ENCODE measurements at places on chromosomes 6 and 20.

- no peak for DNase-seq
These were observed 882.0 kb downstream of the TFAP2A start for GRCh38 chr6:9532621-9533557.

- DNase-seq, result no peak
These were observed at the start of gene SPTLC3 for GRCh38 chr20:13008761-13009681. SPTLC3 (plus strand) TSS chr20:13008972; CDS start chr20:13009268, 296 bp downstream.

DNA sequence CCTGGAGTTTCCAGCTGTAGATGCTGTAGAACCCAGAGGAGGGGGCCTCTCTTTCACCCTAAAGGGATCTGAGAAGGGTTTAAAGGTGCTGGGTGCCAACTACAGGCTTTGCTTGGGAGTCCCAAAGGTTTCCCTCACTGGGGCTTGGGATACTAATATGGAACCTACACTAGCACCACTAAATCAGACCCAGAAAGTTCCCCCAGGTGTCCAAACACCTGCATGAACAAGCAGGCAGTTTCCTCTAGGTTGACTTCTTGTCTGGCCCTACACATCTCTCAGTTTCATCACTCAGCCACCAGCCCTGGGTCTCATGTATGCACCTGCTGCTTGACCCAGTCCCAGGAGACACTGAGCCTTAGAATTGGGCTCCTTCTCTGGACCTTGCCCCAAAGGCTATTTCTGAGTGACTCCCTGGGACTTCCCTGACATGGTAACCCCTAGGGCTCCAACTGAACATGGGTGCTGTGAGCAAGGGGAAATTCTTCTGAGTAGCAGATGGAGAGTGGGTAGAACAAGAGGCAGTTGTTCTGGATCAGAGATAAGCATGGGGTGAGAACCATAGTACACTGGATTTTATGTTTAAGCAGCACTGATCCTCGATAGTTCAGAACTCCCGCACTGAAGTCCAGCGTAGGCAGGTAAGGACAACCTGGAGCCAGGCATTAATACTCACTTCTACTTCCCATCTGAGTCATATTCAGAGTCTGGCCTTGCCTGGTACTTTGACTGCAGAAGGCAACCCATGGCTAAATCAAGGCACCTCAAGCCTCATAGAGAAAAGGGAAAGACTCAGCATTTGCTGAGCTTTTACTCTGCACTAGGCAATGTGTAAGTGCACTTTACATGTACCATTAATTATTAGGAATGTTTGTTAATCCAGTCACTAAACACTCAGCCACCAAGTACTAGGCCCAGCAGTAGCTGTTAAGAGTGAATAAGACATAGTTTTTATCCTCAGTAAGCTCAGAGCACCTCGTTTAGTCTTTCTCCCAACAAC, 16.8 kb downstream of the BCL2L1 start:
- DNase-seq, result no peak

DNA sequence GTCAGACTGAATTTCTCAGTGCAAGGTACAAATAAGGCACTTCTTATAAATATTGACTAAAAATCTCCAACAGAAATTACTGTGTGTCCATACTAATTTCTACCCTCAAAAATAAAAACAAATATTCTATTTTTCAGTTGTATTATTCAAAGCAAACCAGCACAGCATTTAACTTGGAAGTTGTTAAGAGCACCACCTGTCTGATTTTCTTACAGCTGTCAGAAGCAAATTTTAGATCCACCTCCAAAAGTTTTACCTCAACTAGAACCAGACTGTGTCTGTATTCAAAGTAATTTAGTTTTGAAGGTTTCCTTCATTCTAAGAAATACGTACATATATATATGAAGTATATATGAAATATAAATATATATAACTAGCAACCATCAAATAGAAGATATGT, 1.2 kb downstream of the TRDN start:
- DNase-seq, result no peak

Data from activated CD4-positive, alpha-beta T cell treated with anti-CD3 and anti-CD28 coated beads for 24 hours (primary cell).